Sigmoid colon (tissue), 7 donors: ENCODE measurements at places on chromosomes 12 and 14. TPM values are rescaled to one million over a fixed set of nuclear protein-coding genes. Genes with fewer than 3 reads are reported as not detected.
A peak's percentile ranks its signal among the peaks of the same experiment; 100 is the strongest.

FAM186B gene
- total RNA-seq, result not detected

- peaks cover 10% of the 10 kb centered on the region for H3K4me1 ChIP-seq
- peaks cover 5% of the 10 kb centered on the region for H3K27me3 ChIP-seq
Observed at GRCh38 chr12:52319097-52319496, 2.1 kb downstream of the KRT83 start.

CCDC175 gene
- total RNA-seq, result not detected

RTL1 gene
- not detected for total RNA-seq

DNA sequence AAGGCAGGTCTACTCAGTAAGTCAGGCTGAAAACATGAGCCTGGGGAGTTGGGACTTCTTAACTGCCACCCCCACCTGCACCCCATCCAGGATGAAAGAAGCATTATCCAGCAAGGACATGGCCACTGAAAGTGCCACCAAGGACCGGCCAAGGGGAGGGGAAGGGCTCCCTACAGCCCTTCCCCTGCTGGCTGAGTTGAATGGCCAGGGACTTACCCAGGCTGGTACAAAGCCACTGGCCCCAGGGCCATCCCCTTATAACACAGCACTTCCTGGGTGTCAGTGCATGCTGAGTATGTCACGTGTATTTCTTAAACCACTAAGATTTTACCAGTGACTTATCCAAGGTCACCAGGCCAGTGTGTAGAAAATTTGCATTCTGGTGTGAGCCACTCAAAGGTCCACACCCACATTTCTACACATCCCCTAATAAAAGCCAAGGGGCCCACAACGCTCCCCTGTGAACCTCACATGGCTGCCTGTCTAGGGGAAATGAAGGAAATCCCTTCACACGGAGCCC is 29.3 kb upstream of the ZFP36L1 start:
- no peak overlapping the region for H3K27ac ChIP-seq
- H3K27me3 ChIP-seq, result no peaks in the 10 kb centered on the region
- no peaks in the 10 kb centered on the region for H3K36me3 ChIP-seq
- no peak for DNase-seq
- no peaks in the 10 kb centered on the region for H3K4me1 ChIP-seq

PHETA1 gene
- total RNA-seq, result 5.0 TPM

DNA sequence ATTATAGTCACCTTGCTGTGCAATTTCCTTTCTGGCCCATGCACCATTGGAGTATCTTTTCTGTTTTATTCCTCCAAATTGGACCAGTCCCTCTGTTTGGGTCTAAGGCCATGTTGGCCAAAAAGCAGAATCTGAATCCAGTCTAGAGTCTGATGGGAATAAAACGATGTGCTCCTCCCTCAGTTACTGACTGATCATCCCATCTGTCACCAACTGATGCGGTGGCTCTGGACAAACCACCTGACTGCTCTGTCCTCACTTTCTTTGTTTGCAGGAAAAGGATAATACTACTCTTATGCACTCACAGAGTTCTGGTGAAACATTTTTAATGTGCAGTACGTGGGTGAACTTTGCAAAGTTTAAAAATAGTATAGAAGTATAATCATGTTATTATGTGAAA is 120.2 kb upstream of the HIF1A start:
- DNase-seq, result no peak
- H3K27me3 ChIP-seq, result no peaks in the 10 kb centered on the region
- peaks cover 38% of the 10 kb centered on the region for H3K4me1 ChIP-seq
- H3K27ac ChIP-seq, result no peak overlapping the region

DNA sequence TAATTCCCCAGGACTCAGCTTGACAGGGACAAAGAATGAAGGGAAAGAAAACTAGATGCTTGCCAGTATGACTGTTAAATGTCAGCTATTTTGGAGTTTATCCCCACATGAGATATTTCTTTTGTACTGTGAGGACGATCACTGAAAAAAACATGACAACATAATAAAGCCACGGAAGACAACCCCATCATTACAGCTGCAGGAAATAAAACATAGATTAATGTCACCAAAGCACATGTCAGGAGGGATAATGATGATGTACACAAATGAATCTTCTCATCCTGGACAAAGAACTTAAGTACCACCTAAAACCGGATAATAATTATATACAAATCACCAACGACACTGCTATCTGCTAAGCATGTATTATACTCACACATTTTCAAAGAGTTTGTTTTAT is 84.6 kb upstream of the GRIP1 start:
- DNase-seq, result no peak
- no peaks in the 10 kb centered on the region for H3K4me1 ChIP-seq
- H3K4me3 ChIP-seq, result no peak overlapping the region
- no peaks in the 10 kb centered on the region for H3K27me3 ChIP-seq

- no peaks in the 10 kb centered on the region for H3K4me1 ChIP-seq
- H3K27ac ChIP-seq, result no peak overlapping the region
- no peak for DNase-seq
- H3K4me3 ChIP-seq, result no peak overlapping the region
- no peaks in the 10 kb centered on the region for H3K36me3 ChIP-seq
- no peaks in the 10 kb centered on the region for H3K27me3 ChIP-seq
Observed at GRCh38 chr12:92339198-92339821, 193.7 kb upstream of the BTG1 start.

- peak overlapping the region; percentile 94 for H3K27ac ChIP-seq
- peak overlapping the region; percentile 98 for H3K4me3 ChIP-seq
- peaks cover 20% of the 10 kb centered on the region for H3K4me1 ChIP-seq
- peak; percentile 74 for DNase-seq
- H3K36me3 ChIP-seq, result peaks cover 15% of the 10 kb centered on the region
- H3K27me3 ChIP-seq, result no peaks in the 10 kb centered on the region
Observed at GRCh38 chr14:23319746-23320583, 1.3 kb upstream of the PABPN1 start.

SDS gene
- 0.27 TPM for total RNA-seq

DNA sequence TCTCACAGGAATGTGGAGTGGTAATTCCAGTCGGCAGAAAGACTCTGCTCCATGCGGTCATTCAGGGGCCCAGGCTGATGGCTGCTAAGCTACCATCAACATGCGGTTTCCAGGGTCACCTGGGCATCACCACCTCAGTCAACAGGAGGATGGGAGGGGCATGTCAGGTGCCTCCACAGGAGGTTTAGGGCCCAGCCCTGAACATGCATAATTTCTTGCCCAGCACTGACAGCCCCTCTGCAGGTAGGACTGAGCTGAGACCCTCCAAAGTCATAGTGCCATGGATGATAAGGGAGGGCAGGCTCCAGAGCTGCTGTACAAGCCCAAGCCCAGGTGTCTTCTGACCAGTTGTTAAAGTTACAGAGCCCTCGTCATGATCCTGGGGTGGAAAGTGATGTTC is 244.0 kb upstream of the SFSWAP start:
- H3K27ac ChIP-seq, result no peak overlapping the region
- no peak for DNase-seq
- H3K27me3 ChIP-seq, result no peaks in the 10 kb centered on the region
- no peak overlapping the region for H3K4me3 ChIP-seq

DNA sequence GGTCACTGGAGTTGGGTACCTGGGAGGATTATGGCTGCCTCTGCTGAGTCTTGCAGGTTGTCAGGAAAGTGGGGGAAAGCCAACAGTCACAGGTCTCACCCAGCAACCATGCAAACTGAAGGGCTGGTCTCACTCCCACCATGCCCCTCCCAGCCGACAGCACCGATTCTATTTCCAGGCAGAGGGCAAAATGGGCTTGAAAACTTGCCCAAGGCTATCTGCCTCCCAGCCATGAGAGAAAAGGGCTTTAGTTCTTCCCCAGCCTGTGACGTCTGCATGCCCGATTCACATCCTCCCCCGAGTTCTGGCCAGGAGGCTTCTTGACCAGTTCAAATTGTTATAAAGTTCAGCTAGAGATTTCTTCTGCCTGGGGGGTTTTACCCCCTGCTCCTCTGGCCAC is 9.9 kb upstream of the TAS2R30 start:
- DNase-seq, result no peak
- H3K4me3 ChIP-seq, result no peak overlapping the region
- H3K36me3 ChIP-seq, result no peaks in the 10 kb centered on the region
- no peaks in the 10 kb centered on the region for H3K4me1 ChIP-seq
- no peak overlapping the region for H3K27ac ChIP-seq

MYF6 gene
- not detected for total RNA-seq

DNA sequence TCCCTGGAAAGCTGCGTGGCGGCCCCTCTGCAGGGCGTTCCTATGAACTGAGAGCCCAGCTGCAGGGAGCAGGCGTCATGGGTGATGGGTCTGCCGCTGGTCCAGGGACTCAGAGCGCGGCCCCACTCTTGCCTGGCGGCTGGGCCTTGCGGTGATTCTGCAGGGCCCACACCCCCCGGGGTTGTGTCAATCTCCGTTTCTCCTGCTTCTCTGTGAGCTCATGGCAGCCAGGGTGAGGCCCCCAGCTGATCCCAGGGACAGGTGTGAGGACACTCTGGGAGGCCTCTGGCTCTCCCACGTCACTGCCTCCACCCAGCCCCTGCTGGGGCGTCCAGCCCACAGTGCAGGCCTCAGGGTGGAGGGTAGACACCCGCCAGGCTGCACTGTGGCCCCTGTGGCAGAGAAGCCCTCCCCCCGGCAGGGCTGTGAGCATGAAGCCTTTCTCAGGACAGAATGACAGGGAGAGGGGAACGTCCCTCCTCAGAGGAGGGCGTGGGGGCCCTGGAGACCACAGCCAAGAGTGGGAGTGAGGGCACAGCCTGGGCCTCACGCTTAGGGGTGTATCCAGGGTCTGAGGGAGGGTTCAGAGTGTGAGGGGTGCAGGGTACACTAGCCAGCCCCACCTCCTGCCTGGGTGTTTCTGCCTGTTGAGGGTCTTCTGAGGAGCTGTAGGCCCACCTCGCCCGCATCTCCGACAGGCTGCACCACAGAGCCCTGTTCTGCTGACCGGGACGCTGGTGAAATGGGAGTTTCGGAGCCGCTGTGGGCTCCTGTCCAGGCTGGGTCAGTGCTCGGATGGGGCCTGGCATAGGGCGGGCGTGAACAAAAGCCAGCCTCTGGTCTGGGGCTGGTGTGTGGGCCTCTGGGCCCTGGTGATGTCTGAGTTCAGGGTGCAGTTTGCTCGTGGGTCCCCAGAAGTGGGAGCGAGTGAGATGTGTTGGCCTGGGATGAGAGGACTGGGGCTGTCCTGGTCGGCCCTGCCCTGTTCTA is 26.7 kb upstream of the CRIP2 start:
- no peak for DNase-seq
- peaks cover 12% of the 10 kb centered on the region for H3K4me1 ChIP-seq
- H3K36me3 ChIP-seq, result peaks cover 13% of the 10 kb centered on the region
- H3K27me3 ChIP-seq, result no peaks in the 10 kb centered on the region

GUCY2C gene
- 0.55 TPM for total RNA-seq

DCTN2 gene
- total RNA-seq, result 118 TPM

GRCh38 chr14:68325267-68325807 is 467.5 kb downstream of the ZFP36L1 start:
- no peak for DNase-seq
- no peaks in the 10 kb centered on the region for H3K36me3 ChIP-seq
- H3K4me1 ChIP-seq, result peaks cover 5% of the 10 kb centered on the region
- no peak overlapping the region for H3K27ac ChIP-seq

- peak overlapping the region; percentile 73 for H3K27ac ChIP-seq
- H3K36me3 ChIP-seq, result no peaks in the 10 kb centered on the region
- DNase-seq, result peak; percentile 81
- H3K4me3 ChIP-seq, result no peak overlapping the region
Observed at GRCh38 chr14:103867523-103867953, 20.2 kb upstream of the PPP1R13B start.

DNA sequence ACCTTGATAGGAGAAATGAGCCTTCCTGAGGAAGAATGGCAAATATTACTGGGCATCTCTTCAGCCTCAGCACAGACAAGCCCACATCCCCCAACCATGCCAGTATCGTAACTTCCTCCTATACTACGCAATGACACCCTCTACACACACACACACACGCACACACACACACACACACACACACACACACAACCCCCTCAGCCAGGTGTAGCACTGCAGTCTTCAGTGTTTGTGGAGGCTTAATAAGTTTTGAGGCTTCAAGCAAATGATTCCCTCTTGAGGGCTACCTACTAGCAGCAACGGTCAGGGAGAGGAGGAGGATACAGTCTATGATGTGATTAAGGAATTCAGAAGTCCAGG is 1.6 kb downstream of the DGKA start:
- no peak for DNase-seq
- peaks cover 37% of the 10 kb centered on the region for H3K4me1 ChIP-seq
- H3K4me3 ChIP-seq, result peak overlapping the region; percentile 76
- peak overlapping the region; percentile 85 for H3K27ac ChIP-seq
- no peaks in the 10 kb centered on the region for H3K27me3 ChIP-seq

- H3K36me3 ChIP-seq, result no peaks in the 10 kb centered on the region
- no peak overlapping the region for H3K4me3 ChIP-seq
- DNase-seq, result no peak
- no peaks in the 10 kb centered on the region for H3K27me3 ChIP-seq
- no peak overlapping the region for H3K27ac ChIP-seq
Observed at GRCh38 chr14:37124614-37125013, 47.8 kb downstream of the SLC25A21 start.

DNA sequence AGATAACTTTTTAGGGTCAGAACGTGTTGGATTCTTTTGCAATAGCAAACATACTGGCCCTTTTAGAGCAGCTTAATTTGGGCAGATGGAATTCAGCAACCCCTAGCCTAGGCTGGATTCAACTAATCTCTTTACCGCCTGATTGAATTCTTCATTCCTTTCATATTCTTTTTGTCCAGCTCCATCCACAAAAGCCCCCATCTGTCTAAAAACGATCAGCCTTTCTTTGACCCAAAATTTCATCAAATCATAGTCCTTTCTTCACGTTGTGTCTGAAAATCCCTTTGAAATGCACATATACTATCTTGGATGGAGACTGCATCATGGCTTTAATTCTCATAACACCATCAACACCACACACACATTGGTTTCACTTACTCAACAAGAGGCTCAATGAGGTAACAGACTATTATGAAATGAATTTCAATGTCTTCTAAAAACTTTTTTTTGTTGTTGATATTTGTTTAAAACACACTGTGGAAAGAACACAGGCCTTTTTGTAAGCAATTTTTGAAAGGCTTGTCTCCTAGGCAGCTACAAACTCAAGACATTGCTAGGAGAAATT is 128.0 kb upstream of the EEA1 start:
- H3K4me3 ChIP-seq, result no peak overlapping the region
- H3K27ac ChIP-seq, result no peak overlapping the region
- H3K4me1 ChIP-seq, result peaks cover 22% of the 10 kb centered on the region
- H3K36me3 ChIP-seq, result no peaks in the 10 kb centered on the region

PLXNC1 gene
- total RNA-seq, result 2.0 TPM

GRCh38 chr14:68682166-68683103 is 110.4 kb downstream of the ZFP36L1 start:
- no peaks in the 10 kb centered on the region for H3K36me3 ChIP-seq
- peak; percentile 85 for DNase-seq
- peaks cover 38% of the 10 kb centered on the region for H3K4me1 ChIP-seq
- H3K27me3 ChIP-seq, result no peaks in the 10 kb centered on the region
- H3K27ac ChIP-seq, result peak overlapping the region; percentile 75

CLEC4C gene
- total RNA-seq, result not detected

GRCh38 chr12:13784504-13784903 is 196.9 kb downstream of the GRIN2B start:
- DNase-seq, result no peak
- H3K36me3 ChIP-seq, result no peaks in the 10 kb centered on the region
- no peaks in the 10 kb centered on the region for H3K4me1 ChIP-seq
- H3K27ac ChIP-seq, result no peak overlapping the region
- no peak overlapping the region for H3K4me3 ChIP-seq

GRCh38 chr14:30581283-30581625 is 22.3 kb downstream of the G2E3 start:
- no peaks in the 10 kb centered on the region for H3K27me3 ChIP-seq
- H3K27ac ChIP-seq, result no peak overlapping the region
- no peaks in the 10 kb centered on the region for H3K36me3 ChIP-seq
- no peak for DNase-seq
- H3K4me1 ChIP-seq, result no peaks in the 10 kb centered on the region
- no peak overlapping the region for H3K4me3 ChIP-seq

GRCh38 chr12:48199774-48200221 is 3.3 kb downstream of the OR10AD1 start:
- H3K27ac ChIP-seq, result peak overlapping the region; percentile 98
- peaks cover 25% of the 10 kb centered on the region for H3K4me1 ChIP-seq
- H3K36me3 ChIP-seq, result no peaks in the 10 kb centered on the region
- peak overlapping the region; percentile 75 for H3K4me3 ChIP-seq
